Activated naive CD4-positive, alpha-beta T cell treated with anti-CD3 and anti-CD28 coated beads, Interleukin-2, amount 50 U/mL, for 72 hours (primary cell): ENCODE measurements at places on chromosomes 5 and 9.
A peak's percentile ranks its signal among the peaks of the same experiment; 100 is the strongest.

DNA sequence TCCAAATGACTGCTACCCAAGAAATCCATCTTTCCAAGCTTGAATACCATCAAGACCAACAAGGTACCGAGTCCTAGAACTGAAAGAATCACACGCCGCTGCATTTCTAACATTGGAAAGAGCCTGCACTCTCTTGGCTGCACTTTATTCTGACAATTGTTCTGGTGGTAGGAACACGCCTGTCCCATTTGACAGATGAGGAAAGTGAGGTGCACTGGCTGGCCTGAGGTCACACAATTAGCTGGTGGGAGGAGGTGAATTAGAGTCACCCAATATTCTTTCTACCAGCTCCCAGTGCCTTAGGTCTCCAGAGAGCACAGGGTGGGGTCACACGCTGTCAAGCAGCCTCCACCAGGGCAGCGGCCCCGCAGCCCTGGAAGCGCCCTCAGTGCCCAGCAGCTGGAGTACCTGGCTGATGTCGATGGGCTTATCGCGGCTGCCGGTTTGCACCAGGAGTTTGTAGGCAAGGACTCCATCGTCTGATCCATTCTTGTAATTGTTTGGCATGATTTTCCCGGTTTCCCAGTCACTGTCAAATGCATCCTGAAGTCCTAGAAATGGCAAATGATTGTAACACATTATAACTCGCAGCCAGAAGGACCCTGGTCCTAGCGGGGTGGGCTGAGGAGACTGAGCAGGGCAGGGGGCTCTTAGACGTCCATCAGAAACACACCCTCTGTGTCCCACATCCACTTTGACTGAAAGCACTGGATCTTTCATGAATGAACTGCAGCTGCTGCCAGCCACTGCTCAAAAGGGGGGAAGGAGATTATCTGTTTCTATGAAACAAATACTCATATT lies 55.1 kb downstream of the PTCH1 start:
- no peak for DNase-seq

GRCh38 chr5:14776602-14777001 lies 95.0 kb downstream of the ANKH start:
- no peak for DNase-seq

DNA sequence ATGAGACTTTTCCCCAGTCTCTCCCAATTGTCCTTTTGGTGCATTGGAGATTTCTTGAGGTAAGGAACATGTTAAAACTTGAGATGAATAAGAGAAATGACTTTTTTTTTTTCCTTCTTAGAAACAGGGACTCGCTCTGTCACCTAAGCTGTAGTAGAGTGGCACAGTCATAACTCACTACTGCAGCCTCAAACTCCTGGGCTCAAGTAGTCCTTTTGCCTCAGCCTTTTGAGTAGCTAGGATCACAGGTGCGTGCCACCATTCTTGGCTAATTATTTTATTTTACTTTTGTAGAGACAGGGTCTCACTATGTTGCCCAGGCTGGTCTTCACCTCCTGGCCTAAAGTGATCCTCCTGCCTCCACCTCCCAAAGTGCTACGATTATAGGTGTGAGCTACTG lies 25.9 kb downstream of the CDC42SE2 start:
- no peak for DNase-seq

DNA sequence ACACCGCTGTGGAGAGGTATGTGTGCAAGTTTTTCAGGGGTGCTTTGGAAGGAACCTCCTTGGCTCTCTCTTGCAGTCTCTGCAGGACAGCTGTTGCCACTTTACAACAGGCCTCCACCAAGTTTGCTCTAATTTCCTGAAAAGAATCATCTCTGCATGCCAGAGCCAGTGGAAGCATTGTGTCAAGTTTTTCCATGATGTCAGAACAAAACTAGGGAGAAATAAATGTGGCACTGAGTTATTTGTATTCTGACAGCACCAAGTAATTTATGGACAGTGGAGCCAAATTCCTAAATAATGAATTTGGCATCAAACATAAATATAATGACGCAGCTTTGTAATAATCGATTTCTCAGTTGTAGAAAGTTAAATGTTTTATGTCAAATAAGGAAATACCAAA lies 146.9 kb downstream of the KIAA0825 start:
- DNase-seq = no peak

DNA sequence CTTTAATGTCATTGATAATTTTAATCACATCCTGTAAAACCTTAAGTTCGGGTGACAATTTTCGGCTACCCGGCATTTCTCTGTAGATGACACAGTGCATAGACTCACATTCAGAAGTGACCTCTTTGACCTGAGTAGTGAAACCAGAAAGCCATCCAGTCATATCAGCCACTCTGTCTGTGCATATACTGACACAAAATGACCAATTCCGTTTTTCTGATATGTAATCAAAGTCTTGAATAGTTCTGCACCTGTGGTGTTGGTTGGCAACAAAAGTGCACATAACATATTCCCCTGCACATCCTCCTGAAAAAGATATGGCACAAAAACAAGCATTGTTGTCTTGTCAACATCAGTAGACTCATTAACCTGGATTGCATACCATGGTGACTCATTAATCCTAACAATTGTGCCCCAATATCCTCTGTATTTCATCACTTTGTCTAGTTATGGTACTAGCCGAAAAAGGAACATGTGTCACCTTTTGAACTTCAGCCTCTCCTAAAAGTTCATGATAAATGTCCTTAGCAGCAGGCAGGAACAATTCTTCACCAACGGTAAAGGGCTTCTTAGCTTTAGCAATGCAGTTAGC lies 4.6 kb upstream of the HNRNPA0 start:
- no peak for DNase-seq

- peak; percentile 60 for DNase-seq
Measured at GRCh38 chr5:154757814-154758406, 2.7 kb downstream of the LARP1 start.

DNA sequence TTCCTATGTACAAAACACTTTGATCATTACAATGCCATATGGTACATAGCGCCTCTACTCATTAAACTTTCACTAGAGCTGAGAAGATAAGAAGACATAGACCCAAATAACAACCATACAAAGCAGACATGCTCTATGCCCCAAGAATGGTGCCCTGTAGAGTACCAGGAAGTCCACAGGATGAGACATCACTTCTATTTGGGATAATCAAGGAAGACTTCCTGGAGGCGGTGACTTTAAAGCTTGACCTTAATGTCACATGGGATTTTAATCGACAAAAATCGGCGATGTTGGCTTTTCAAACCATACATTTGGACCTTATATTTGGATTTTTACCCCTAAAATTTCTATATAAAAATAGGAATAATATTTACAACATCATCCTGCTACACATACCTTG lies 224.3 kb upstream of the MAP3K1 start:
- DNase-seq = no peak

GRCh38 chr5:28216939-28217360 lies 1178.6 kb upstream of the CDH9 start:
- DNase-seq = no peak
